ENCODE measurements at places on chromosomes 3 and 15.

- DNase-seq: no peak
Measured at GRCh38 chr15:29656636-29657475, 165.4 kb downstream of the TJP1 start.

GRCh38 chr3:86990734-86991481 lies at the start of gene VGLL3:
Gene VGLL3, minus strand, starts transcription at chr3:86991149. Its CDS starts 406 bp downstream, at chr3:86990743.
- peak; percentile 90 for DNase-seq

GRCh38 chr3:9951126-9951525 lies 1.1 kb downstream of the PRRT3 start:
- DNase-seq: no peak

DNA sequence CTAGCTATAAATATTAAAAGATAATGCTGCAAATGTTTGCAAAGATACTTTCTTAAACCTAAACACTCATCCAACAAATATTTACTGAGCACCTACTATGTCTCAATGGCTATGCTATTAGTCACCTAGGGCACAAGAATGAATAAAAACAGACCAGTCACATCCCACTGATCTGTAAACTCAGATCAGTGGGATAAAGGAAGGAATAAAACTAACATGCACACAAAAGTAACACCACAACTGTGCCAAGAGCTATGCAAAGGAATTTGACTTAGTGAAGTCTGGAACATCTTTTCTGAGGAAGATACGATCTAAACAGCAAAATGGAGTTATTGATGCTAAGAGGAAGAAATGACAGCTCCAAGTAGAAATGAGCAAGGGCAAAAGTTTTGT lies 56.6 kb downstream of the CBLB start:
- DNase-seq: no peak

- no peak for DNase-seq
Measured at GRCh38 chr3:99625643-99626416, 12.6 kb upstream of the COL8A1 start.

DNA sequence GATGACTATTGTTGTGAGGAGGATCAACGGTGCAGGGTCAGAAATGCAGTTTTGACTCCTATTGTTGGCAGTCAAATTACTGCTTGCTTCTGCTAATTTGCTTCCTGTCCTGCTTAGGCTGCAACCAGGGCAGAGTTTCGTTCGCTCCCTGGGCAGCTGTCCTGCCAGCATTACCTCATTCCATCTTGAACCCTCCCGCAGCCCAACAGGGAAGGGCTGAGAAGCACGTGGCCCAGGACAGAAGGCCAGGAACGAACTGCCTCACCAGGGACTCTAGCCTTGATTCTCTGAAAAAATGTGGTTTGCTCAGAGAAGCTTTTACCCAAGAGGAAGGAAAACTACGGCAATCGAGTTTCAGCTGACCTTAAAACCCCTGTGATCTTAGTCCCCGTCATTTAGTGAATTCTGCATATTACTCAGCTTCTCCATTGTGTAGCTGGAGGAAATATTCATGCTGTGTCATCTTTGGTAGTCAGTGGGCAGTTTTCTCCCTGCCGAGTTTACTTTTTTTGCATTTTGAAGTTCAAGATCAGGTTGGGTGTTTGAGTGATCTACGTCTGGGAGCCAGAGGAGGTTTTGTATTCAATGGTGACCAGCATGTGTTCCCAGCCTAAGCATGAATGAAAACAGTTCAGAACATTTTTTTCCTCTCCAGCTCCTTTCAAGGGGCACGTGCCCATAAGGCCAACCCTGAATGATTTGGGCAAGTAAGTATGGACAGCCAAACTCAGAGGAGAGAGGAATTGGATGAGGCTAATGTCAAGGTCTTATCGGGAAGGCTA lies 23.0 kb downstream of the TLNRD1 start:
- DNase-seq: peak; percentile 66

- DNase-seq: no peak
Measured at GRCh38 chr3:141250828-141251227, 19.2 kb downstream of the PXYLP1 start.

DNA sequence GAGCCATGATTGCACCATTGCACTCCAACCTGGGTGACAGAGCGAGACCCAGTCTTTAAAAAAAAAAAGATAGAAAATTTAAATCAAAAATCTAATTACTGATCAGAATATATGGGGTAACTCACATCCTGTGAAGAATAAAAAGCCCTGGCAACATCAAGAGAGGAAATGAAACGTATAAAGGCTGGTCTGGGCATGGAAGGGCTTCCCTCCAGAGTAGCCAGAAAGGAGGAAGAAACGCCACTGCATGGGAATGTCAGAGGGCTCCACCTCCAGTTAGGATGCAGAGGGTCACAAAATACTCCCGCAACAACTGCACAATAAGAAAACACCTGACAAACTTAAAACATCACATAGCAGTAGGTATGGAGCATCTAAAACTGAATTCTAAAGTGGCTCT lies 4.9 kb upstream of the IQCF1 start:
- no peak for DNase-seq

- DNase-seq: no peak
Measured at GRCh38 chr3:152113413-152113812, 155.3 kb upstream of the MBNL1 start.

All from left hindlimb (tissue), 1 donor.